Stimulated activated CD8-positive, alpha-beta memory T cell treated with anti-CD3 and anti-CD28 coated beads, Interleukin-7, amount 100 ng/mL, for 1 hour (primary cell): ENCODE measurements at places on chromosomes 16 and 17.

- DNase-seq, result no peak
Measured at GRCh38 chr17:44589316-44590071, 32.2 kb downstream of the FZD2 start.

DNA sequence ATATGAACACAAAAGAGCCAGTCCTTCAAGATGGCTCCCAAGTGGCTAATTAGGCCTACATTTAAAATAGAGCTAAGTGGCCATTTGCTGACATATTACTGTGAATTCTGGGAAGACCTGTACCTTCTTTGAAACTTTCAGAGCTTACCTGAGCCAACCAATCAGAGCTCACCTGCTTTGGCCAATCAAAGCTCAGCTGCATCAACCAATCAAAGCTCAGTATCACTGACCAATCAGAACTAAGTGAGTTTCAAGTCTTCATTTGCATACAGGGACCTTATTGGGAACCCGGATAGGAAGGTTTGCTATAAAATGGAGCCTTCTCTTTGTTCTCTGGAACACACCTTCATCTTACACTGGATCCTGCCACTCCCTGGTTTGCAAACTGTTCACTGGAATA, 63.7 kb downstream of the FOXL1 start:
- no peak for DNase-seq

GRCh38 chr16:56910654-56911539, 21.0 kb upstream of the HERPUD1 start:
- no peak for DNase-seq

DNA sequence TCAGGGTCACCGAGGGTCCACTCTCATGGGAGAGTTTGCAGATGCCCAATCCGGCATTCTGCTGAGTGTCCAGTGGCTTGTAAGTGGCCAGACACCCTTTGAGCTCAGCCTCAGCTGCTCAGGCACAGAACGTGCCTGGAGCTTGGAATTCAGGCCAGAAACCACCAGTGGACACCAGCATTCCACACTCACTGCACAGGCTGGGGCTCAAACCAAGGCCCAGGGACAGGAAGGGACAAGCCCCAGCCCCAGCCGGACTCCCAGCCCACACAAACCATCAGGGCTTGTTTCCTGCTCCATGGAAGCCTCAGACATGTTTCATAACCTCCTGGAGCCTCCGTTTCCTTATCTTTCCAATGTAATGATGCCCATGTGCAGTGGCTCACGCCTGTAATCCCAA, 5.0 kb upstream of the NPRL3 start:
- no peak for DNase-seq

DNA sequence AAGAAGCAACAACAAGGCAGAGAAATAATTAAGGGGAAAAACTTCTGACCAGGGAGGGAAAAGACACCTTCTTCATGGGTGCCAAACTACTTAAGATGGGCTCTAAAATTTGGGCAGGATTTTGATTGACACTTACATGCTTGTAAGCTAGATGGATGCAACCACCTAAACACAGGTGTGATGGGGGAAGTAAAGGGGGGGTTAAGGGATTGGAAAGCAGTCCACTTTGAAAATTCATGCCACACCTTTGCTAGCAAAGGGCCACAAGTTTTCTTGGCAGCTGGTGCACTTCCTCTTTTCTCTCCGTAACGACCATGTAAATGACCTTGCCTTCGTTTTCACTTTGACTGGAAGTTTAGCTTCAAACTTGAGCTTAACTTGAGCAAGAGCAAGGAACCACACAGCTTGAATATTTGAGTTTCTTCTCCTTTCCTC, 14.3 kb upstream of the PRKAR1A start:
- DNase-seq, result no peak

DNA sequence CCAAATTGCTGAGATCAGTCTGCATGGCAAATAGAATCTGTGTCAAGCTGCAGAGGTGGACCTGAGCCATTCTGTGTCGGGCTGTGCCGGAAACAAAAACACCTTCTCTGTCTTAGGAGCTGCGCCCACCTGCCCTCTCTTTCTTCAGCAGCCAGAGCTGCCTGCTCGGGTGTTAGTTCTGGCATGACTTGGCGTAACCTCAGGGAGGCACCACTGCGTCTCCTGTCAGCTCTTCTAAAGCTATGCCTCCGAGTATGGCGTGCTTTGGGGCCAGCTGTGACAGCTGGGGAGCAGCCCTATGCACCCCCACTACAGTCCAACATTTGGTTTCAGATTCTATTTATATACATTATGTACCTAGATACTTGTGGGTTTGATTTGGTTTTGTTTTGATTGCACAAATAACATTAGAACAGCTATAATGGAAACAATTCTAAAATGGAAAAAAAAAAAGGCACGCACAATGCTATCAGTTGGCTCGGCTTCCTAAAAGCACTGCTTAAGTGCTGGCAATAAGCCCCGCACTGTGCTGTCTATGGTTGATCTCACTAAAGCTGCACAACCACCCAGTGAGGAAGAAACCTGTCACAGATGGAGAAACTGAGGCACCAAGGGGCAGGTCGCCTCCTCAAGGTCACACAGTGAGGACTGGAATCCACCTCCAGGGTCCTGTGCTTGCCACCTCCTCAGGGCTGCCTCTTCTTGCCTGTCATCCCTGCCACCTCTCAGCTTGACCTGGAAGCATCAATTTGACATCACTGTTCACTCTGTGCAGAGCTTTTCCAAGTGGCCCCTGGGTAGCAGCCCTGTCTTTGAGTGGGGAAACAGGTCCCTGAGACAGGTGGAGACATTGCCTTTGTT, 18.7 kb upstream of the ADGRG1 start:
- no peak for DNase-seq

DNA sequence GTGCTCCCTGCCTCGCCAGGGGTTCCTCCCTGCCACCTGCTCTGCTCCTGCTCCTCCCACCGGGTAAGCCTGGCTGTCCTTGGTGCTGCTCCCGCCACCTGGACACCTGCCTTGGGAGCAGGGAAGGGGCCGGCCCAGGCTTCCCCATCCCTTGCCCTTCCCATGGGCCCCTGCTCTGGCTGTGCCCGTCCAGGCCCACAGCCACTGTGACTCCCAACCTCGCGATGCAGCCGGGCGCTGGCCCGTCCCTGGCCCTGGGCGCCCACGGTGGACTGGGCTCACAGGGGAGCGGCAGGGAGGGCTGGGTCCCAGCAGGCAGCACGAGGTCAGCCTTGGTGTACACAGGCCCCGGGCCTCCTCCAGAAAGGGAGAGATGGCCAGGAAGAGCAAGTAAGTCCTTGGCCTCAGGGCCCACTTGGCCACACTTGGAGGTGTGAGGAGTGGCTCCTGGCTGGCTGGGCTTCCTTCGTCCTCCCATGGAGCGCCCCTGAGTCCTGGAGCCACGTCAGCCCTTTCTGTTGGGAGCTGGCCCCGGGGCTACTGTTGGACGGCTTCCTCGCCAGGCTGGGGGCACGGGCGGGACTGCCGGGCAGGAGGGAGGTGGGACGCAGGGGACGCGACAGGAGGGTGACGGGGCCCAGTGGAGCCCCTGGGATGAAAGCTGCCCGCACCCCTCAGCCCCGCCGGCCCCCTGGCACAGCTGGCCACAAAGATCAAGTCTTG, 15.3 kb downstream of the ENGASE start:
- no peak for DNase-seq
